ENCODE measurements at places on chromosomes 7 and 10.

- no peak for DNase-seq
Observed at GRCh38 chr7:78489476-78490240, 691.1 kb downstream of the PHTF2 start.

GRCh38 chr10:72013202-72013945 lies 49.2 kb downstream of the CHST3 start:
- no peak for DNase-seq

- no peak for DNase-seq
Observed at GRCh38 chr10:24929056-24929544, 23.3 kb downstream of the PRTFDC1 start.

DNA sequence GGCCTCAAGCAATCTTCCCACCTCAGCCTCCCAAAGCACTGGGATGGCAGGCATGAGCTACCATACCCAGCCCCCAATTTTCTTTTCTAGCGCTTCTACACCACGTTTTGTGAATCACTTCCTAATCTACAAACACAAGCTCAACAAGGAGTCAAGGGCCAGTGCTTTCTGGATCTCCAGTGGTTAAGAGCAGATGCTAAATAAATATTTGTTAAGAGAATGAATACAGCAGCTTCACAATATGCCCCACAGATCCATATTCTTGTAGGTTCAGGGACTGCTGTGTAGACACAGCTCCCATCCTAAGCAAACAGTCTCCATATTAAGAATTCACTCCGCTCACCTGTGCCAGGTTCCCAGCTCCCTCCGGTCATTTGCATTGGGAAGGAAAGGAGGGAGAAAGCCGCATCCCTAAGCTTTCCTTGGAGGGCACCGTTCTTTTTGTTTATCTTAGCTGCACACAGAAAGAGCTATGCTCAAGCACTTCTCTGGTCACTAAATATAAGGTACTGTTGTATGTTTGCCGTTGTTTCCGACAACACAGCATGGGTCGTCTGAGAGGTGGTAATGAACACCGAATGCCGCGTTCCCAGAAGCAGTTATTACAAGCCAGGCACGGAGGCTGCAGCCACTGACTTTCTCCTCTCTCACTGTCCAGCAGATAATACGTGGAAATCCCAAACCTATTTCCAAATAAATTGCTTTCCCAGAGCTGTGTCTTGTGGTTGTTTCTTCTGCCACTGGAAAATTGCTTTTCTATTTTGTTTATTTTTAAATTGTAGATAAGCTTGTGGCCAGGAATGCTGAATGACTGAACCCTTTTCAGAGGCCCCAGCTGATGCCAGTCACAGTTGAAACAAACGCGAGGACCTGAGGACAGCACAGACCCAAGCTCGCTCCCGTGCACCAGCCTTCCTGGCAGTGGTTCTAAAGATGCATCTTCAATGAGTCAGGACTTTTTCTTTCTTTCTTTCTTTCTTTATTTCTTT lies 217.1 kb downstream of the PRPF18 start:
- DNase-seq = no peak

- DNase-seq = no peak
Observed at GRCh38 chr7:152411389-152411788, 24.4 kb downstream of the KMT2C start.

GRCh38 chr10:61098966-61099365 lies 155.0 kb upstream of the RHOBTB1 start:
- no peak for DNase-seq

GRCh38 chr10:123306290-123306689 lies 152.1 kb downstream of the BUB3 start:
- no peak for DNase-seq

DNA sequence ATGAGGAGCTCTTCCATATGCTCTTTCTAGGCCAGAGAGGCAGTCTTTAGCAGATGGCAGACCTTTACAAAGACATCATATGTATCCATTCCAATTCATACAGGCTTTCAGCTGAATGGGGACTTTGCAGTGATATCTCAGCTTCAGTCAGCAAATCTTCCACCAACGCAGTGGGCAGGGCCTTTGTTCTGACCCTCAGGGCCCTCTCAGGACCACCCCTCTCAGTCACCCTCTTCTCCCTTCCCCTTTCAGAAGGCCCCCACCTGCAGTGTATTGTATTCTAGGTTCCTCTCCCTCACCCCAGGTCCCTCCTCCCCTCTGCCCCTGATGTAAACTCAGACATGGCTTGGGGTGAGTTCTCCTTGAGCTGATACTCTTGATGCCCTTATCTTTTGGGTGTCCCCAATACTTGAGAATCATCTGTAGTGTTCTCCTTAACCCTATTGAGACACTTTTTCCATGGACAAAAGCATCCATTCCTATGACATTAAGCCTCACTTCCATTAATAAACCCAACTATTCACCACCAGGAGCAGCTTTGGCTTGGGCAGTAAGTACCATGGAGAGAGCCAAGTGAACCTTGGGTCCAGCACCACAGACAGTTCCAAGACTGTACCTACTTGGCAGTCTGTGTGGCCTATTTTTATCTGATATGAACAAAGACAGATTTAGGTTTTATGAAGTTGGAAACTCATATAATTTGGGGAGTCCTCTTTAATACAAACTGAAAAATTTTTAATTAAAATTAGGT lies 62.7 kb downstream of the ADCYAP1R1 start:
- no peak for DNase-seq

- no peak for DNase-seq
Observed at GRCh38 chr10:32093650-32094049, 37.4 kb upstream of the KIF5B start.

DNA sequence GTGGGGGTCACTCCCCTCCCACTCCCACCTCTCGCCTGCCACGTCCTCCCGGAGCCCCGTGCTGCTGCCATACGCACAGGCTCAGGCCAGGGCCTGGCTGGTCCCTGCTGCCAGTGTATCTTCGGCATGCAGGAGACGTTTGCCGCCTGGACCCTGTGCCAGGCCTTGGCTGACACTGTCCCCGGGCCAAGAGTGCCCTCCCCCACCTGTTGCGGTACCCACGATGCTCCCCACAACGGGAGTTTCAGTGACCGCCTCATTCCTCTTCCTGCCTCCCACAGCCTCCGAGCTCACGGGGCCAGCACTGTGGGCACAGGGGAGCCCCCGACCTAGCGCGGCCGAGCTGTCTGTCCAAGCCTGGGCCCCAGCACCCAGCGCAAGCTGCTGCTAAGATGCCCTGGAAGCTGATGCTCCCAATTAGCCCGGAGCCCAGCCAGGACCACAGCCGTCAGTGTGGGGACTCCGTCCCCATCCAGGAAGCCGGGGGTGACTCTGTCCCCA lies 7.4 kb downstream of the TTYH3 start:
- no peak for DNase-seq
